KBM-7 (cell line): ENCODE measurements at places on chromosomes 11 and 22.

DNA sequence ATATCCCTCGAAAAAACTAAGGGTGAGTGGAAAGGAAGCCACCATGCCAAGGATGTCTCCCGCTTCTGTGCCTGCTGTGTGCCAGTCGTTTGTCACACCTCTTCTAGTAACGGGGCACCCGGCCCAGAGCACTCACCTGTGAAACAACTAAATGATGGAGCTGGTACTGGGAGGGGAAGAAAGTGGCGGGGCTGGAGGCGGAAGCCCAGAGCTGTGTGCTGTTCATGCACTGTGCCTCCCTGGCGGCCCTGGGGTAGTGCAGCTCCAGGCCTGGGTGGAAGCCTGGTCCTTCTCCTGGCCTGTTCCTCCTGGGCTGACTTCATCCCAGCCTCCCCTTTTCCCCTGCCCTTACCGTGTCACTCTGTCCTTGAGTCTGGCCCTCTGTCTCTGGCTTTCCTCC lies 130.2 kb downstream of the CEP164 start:
- no peak for DNase-seq

- no peak for DNase-seq
Measured at GRCh38 chr11:124301548-124301947, 12.2 kb downstream of the OR8D1 start.

DNA sequence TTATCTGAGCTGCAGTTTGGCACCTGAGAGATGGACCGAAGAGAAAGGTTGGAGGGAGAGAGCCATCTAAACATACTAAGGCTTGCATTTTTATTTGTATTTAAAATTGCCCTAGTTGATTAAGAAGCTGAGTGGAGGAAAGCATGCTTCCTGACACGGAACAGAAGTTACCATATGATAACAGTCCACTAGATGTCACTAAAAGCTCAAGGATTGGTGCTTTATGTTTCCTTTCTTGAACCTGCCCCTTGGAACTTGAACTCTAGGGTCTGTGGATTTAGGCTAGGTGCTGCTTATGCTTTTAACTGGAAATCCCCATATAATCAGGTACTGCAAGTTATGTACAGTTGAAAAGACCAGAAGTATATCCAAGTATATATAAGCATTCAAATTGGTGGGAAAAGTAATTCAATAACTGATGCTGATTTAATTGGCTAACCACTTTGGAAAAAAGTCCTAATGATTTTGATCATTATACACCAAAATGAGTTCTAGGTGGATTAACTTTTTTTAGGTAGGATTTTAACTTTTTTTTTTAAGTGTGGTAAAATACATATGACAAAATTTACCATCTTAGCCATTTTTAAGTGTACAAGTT lies 9.5 kb downstream of the RBMXL2 start:
- DNase-seq = peak; percentile 79

DNA sequence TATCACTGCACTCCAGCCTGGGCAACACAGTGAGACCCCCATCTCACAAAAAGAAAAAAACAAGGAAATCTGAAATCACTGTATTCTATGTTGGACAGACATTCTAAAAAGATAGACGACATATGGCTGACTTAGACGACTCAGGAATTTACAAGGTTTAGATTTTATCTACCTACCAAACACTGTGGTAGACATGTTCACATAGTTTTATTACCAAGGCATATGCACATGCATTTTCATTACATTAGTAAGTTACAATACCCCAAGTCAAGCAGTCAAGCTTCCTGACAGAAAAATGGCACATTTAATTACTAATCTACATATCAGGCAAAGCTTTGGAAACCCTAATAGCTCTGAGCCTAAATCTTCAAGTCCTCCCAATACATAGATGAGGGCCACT lies 262.2 kb downstream of the TTC28 start:
- DNase-seq = no peak

DNA sequence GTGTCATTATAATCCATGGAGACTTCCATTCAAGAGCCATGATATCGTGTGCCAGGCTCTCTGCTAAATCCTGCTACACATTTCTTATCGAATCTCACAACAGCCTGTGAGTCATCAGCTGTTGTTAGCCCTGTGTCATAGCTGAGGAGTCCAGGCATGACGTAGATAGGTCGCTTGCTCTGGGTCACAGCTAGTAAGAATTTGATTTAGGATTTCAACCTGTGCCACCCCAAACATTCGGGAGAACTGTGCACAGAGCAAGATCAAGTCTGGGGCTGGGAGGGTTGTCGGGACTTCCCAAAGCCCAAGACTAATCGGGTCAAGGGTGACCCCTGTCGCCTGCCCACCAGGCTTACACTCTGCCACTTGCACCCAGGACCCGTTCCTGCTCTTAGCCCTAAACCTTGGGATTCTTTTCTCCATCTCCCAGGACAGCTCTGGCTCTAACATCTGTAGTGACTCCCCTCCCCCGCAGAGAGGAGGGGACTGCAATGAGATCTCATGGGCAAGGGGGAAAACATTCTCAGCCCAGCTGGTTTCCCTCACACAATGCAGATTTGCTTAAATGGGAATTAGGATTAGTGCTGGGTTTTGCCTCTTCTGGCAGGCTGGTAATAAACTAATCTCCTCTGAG lies 34.3 kb downstream of the TSPAN18 start:
- DNase-seq = no peak

GRCh38 chr11:75626889-75627529 lies 41.8 kb downstream of the MAP6 start:
- DNase-seq = no peak

GRCh38 chr22:42080287-42080686 lies 787 bp downstream of the SMDT1 start:
- DNase-seq = no peak

- DNase-seq = peak; percentile 87
Measured at GRCh38 chr22:30390974-30391691, 3.9 kb upstream of the RNF215 start.

GRCh38 chr11:95442531-95443050 lies 211.6 kb upstream of the SESN3 start:
- no peak for DNase-seq

DNA sequence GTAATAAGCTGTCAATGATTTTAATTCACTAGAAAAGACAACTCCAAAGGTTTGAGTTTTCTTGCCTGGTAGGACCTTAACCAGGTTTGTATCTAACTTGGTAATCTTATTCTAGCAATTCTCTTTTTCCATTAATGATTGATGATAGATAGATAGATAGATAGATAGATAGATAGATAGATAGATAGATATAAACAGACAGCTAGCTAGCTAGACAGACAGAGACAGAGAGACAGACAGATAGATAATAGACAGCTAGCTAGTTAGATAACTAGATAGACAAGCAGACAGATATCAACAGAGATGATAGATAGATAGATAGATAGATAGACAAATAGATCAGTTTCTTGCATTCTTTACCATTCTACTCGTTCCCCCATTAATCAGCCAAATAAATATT lies 15.3 kb downstream of the TMPRSS6 start:
- no peak for DNase-seq

DNA sequence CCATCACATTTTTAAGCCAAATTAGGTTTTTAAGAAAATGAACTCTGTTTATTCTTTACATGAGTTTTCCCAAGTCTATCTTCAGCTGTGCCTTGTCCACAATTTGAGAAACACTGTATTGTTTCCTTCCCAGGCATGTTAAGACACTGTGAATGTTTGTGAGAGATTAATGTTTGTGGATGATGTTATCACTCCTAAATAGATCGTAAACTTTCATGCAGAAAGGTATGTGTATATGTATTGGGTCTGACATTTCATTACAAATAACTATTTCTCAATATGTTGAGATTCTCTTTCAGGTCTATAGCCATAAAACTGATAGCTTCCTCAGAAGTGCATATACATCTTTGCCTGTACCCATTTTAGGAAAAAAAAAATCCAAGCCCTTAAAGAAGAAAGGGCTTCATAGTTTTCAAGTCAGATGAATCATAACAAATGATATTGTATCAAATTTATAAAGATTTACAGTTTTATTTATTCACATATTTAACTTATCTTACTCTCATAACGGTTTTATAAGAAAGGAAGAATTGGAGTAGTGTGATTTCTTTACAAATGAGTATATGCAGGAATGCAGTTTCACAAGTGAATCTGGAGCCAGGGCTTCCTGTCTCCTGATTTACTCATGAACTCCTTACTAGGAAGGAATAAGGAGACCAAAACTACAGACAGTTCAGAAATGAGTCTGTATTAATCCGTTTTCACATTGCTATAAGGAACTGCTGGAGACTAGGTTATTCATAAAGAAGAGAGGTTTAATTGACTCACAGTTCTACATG lies 11.2 kb downstream of the OR8D1 start:
- DNase-seq = no peak

DNA sequence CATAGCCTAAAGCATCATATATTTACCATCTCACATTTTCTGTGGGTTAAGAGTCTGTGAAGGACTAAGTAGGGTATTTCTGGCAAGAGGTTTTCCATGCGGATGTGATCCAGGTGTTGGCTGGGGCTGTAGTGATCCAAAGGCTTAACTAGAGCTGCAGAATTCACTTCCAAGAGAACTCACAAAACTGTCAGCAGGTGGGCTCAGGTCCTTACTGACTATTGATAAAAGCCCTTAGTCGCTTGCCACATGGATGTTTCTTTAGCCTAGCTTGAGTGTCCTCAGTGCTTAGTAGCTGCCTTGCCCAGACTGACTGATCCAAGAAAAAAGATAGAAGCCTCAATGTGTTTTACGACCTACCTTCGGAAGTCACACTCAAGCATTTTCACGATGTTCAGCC lies 250.8 kb downstream of the CNTN5 start:
- no peak for DNase-seq

- no peak for DNase-seq
Measured at GRCh38 chr11:119189393-119189792, 4.1 kb downstream of the NHERF4 start.

GRCh38 chr11:72670041-72670440 lies 4.2 kb downstream of the PDE2A start:
- no peak for DNase-seq

DNA sequence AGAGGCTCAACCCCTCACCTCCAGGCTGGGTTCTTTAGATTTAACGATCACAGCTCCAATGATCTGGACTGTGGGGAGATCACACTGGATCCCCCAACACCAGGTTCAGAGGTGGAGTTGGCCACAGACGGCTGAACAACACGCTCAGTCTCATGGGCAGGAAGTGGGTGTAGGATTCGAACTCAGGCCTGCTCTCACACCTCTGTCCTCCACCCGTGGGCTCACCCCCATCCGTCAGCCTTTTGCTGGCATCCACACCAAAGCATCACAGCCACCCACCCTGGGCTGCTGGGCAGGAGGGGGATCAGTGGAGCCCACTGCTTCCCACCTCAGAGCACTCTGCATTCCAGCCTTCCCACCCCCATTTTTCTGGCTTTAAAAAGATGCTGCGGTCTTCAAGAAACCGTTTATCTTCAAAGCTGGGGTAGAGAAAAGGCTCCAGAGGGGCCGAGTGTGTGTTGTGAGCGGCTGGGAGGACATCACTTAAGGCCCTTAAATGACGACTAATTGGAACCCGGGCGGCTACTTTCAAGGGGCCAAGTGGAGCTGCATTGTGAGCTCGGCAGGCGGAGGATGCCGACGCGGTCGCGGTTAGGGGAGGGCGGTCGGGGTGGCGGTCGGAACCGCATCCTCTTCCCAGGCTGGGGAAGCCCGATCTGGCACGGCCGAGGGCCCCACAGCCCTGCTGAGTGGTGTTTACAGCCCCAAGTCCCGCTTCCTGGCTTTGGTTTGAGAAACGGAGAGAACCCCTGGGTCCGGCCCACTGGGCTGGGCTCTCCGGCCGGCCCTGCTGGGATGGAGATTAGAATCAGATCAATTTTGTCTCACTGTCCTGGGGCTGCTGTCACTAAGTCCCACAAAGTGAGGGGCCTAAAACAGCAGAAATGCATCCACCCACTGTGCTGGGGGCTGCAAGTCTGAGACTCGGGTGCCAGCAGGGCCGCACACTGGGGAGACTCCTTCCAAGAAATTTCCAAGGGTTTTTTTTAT lies 15.9 kb upstream of the FGF3 start:
- no peak for DNase-seq

- no peak for DNase-seq
Measured at GRCh38 chr11:31871310-31872075, 60.4 kb upstream of the PAX6 start.

GRCh38 chr22:23284504-23285033 lies 104.3 kb downstream of the BCR start:
- DNase-seq = no peak

DNA sequence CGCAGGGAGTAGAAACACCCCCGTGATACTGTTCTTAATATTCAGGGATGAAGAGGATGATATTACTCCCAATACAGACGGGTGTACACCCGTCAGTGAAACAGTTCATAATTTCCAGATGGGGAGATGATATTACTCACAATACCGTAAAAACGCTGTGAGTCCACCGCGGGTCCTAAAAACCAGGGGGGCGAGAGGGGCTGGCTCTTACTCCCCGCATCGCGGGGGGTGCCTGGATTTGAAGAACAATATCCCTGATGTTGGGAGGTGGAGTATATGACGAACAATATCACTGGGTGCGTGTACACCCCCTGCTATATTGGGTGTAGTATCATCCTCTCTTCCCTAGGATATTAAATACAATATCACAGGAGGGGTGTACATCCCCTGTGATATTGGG lies 20.5 kb upstream of the APOL5 start:
- no peak for DNase-seq

DNA sequence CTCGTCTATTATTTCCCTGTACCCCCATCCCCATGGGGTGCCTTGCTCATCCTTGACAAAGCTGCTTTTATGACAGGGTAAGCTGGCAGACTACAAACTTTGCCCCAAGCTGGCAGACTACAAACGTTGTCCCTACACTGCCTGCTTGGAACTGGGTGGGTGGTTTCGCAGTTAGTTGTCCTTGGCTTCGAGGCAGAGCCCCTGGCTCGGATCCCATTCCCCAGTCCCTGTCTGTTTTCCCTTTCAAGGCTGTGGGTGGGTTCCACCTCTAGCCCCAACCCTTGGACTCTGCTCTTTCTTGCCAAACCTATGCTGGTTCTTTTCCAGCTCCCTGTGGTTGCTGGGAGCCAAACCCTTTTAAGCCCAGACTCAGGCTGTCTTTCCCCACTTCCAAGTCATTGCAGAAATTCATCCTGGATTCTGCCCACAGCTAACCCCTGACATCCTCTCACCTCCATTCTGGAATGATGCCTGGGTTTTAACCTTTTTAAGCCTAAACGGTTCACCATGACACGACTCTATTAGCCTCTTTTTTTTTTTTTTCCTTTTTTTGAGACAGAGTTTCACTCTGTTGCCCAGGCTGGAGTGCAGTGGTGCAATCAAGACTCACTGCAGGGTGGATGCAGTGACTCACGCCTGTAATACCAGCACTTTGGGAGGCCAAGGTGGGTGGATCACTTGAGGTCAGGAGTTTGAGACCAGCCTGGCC lies 9.2 kb upstream of the RBM14 start:
- no peak for DNase-seq
